ENCODE measurements at places on chromosomes 3 and 15. TPM values are rescaled to one million over a fixed set of nuclear protein-coding genes. Genes with fewer than 3 reads are reported as not detected.

The NANOGP8 gene
- not detected for total RNA-seq

The EFHB gene
- total RNA-seq: not detected

The PIF1 gene
- 24.7 TPM for total RNA-seq

The AMOTL2 gene
- total RNA-seq: not detected

The TP63 gene
- not detected for total RNA-seq

The BTD gene
- total RNA-seq: 8.3 TPM
